ENCODE measurements at places on chromosomes 6 and 20.

DNA sequence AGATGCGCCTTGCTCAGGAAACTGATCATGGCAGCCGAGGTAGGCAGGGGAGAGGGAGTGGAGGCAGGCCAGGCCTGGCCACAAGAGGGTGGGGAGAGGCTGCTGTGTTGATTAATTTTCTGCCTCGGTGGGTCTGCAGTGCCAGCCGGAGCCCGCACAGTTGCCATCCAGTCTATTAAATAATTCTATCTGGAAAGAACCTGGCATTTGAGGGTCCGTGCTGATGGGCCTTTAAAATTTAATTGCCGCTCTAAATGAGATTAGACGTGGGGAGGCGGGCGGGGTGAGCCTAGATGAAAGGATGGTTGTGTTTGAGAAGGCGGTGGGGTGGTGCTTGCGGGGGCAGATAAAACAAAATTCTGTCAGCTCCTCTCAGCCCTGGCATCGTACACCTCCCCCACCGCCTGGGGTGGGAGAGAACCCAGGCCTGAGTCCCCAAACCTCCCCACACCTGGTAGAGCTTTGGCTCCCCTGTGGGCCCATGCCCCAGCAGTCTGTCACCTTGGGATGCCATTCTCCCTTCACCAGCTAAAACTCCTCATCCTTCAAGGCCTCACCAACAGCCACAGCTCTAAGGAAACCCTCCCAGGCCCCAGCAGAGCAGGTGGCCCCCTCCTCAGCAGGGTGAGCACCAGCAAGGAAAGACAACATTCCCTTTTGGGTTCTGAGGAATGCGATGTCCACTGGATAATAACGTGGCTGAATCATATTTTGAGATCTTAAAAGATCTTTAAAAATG, 167.3 kb downstream of the GRM4 start:
- no peak overlapping the region for H3K4me3 ChIP-seq
- peaks cover 44% of the 10 kb centered on the region for H3K27me3 ChIP-seq
- no peak overlapping the region for H3K27ac ChIP-seq
- H3K4me1 ChIP-seq = no peaks in the 10 kb centered on the region

GRCh38 chr6:163412801-163413344, 1.6 kb upstream of the QKI start:
- peak overlapping the region; percentile 57 for H3K4me3 ChIP-seq
- H3K4me1 ChIP-seq = no peaks in the 10 kb centered on the region
- H3K27ac ChIP-seq = peak overlapping the region; percentile 98
- H3K36me3 ChIP-seq = no peaks in the 10 kb centered on the region
- no peak for DNase-seq

GRCh38 chr20:57330998-57331397, 1.4 kb downstream of the SPO11 start:
- no peak for DNase-seq
- no peak overlapping the region for H3K4me3 ChIP-seq
- H3K27ac ChIP-seq = no peak overlapping the region

DNA sequence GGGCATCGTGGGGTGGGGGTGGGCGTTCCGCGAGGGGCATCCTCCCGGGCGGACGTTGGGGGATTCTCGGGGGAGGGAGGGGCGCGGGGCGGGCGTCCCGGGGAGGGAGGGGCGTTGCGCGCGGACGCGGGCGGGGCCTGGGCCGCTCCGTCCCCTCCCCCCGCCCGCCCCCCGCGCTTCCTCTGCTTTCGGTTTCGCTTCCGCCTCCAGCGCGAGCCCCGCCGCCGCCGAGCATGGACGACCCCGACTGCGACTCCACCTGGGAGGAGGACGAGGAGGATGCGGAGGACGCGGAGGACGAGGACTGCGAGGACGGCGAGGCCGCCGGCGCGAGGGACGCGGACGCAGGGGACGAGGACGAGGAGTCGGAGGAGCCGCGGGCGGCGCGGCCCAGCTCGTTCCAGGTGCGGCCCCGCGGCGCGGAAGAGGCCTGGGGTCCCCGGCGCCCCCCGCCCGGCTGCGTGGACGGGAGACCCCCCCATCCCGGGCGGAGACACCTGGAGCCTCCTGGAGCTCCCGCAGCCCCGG, at the start of gene OGFR:
Gene OGFR (plus strand): TSS at position 209 of the 528 bp plus-strand sequence. CDS start 25 bp downstream, at position 234.
- H3K36me3 ChIP-seq = peaks cover 33% of the 10 kb centered on the region
- H3K27me3 ChIP-seq = no peaks in the 10 kb centered on the region
- H3K4me3 ChIP-seq = peak within 1 kb of the TSS; percentile 59
- peak within 1 kb of the TSS; percentile 60 for H3K27ac ChIP-seq
- peak; percentile 68 for DNase-seq

DNA sequence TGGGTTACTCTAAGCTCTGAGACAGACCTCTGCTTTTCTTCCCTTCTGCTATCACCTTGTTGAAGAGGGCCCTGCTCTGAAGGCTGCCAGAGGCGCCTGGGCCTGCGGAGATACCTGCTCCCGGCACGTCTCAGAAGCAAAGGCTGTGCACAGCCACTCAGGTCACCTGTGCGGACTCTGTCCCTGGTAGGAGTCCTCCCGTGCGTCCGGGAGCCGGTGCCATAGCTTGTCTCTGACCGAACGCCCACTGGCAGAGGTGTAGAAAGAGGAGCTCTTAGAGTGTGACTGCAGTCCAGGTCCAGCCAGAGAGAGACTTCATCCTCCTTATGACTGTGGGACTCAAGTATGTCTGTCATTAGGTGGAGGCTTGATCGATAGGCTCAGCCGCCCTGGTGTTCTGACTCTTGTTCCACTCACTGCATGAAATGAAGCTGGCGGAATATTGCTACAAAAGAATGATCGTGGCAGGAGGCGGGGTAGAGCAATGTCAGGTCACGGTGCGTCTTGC, 51.0 kb upstream of the UNC93A start:
- H3K27ac ChIP-seq = no peak overlapping the region
- DNase-seq = no peak
- no peaks in the 10 kb centered on the region for H3K27me3 ChIP-seq
- no peaks in the 10 kb centered on the region for H3K36me3 ChIP-seq
- H3K4me1 ChIP-seq = peaks cover 33% of the 10 kb centered on the region

- H3K4me1 ChIP-seq = no peaks in the 10 kb centered on the region
- no peak for DNase-seq
- peak within 1 kb of the TSS; percentile 10 for H3K4me3 ChIP-seq
- no peaks in the 10 kb centered on the region for H3K36me3 ChIP-seq
- no peak within 1 kb of the TSS for H3K27ac ChIP-seq
Measured at GRCh38 chr6:17392978-17393891, at the start of gene CAP2. Gene CAP2 (plus strand): TSS chr6:17393595. CDS start chr6:17421556, 27,961 bp downstream.

DNA sequence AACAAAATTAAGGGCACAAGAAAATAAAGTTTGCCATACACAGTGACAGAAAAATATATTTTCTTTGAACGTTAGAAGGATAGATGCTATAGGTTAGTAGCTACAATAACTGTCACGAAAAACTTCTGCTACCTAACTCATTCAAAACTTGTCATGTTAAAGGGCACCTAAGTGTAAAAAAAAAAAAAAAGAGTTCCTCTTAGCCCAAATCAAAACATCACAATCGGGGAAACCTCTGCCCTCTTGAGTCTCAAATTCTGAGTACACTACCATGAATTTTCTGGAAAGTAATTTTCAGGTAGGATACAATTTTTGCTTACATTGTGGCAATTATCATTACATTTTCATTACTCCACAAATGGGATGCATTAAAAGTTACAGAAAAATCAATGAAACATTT, 5.7 kb downstream of the ATXN1 start:
- no peak for DNase-seq
- peaks cover 2% of the 10 kb centered on the region for H3K27me3 ChIP-seq
- H3K36me3 ChIP-seq = no peaks in the 10 kb centered on the region
- H3K27ac ChIP-seq = no peak overlapping the region
- H3K4me1 ChIP-seq = peaks cover 8% of the 10 kb centered on the region
- H3K4me3 ChIP-seq = no peak overlapping the region

DNA sequence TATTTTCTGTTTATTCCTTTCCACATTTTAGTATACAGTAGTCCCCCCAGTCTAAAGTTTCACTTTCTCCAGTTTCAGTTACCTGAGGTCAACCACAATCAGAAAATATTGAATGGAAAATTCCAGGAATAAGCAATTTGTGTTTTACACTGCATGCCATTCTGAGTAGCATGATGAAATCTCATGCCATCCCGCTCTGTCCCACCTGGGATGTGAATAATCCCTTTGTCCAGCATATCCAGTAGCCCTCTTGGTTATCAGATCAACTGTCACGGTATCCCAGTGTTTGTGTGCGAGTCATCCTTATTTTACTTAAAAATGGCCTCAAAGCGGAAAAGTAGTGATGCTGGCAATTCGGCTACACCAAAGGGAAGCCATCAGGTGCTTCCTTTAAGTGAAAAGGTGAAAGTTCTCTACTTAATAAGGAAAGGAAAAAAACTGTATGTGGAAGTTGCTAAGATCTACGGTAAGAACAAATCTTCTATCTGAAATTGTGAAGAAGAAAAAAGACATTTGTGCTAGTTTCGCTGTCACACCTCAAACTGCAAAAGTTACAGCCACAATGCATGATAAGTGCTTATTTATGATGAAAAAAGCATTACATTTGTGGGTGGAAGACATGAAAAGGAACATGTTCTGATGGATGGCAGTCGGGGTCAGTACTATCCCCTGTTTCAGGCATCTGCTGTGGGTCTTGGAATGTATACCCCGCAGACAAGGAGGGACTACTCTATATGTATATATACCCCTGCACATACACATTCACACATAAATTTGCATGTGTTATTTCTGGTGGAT, 11.3 kb downstream of the NOX3 start:
- no peaks in the 10 kb centered on the region for H3K27me3 ChIP-seq
- no peaks in the 10 kb centered on the region for H3K4me1 ChIP-seq
- no peak overlapping the region for H3K27ac ChIP-seq
- DNase-seq = no peak
- no peaks in the 10 kb centered on the region for H3K36me3 ChIP-seq

GRCh38 chr6:37260444-37260843, 2.5 kb upstream of the TMEM217 start:
- no peak overlapping the region for H3K4me3 ChIP-seq
- peaks cover 15% of the 10 kb centered on the region for H3K4me1 ChIP-seq
- H3K27me3 ChIP-seq = no peaks in the 10 kb centered on the region
- DNase-seq = no peak

GRCh38 chr6:146146836-146147235, 118.0 kb downstream of the GRM1 start:
- no peaks in the 10 kb centered on the region for H3K36me3 ChIP-seq
- no peaks in the 10 kb centered on the region for H3K4me1 ChIP-seq
- no peak for DNase-seq
- H3K27ac ChIP-seq = no peak overlapping the region

DNA sequence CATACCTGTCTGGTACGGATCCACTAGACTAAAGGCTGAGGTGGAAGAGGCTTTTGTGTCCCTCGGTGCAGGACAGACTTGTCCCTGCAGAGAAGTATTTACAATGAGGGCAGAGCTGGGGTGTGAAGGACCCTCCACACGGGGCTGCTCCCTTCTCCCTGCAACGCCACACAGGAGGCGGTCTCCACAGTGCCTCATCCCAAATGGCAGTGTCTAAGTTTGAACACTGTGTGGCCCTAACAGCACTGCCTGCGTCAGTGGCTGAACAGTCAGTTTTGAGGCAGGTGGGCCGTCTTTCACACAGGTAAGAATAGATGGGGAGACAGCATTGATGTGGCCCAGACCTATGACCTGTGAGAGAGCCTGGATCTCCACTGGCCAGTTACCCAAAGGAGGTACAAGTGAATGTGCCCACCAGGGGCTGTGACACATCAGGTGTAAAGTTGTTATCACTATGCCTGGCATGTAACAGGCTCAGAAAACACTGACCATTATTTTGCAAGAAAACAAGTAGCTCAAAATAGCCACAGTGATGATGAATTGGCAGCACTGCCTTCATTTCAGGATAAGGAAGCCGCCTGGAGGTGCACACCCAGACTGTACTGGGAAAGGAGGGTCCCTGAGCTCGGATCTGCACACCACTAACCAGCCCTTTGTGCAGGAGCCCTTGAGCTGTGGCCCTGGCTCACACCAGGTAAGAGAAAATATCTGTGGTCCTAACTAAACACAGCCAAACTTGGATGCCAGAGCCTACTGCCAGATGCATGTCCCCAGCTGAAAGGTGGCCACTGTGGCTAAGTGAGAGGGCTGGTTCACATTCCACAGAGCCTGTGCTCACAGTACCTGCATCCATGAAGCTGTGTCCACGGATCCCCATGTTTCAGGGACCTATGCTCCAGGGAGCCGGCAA, 246.7 kb downstream of the DLL1 start:
- no peaks in the 10 kb centered on the region for H3K27me3 ChIP-seq
- H3K36me3 ChIP-seq = no peaks in the 10 kb centered on the region

DNA sequence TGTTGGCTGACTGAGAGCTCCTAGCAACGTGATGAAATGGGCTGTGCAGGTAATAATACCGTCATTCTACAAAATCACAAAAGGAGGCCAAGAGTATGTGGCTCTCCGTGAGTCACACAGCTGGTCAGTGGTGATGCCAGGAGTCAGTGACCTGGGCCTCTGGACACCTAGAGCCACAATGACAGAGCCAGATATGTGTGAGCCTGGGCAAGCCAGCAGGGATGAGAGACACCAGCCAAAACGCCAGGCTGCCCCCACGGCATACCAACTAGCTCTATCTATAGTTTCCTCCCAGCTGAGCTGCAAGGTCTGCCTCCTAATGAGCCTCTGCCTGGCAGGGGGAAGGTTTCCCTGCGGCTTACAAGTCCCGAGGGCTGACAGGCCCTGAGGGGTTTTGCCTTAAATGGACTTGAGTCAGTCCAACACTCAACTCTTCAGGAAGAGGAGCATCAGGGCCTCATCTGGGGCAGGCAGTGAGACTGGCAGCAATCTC, 70.0 kb downstream of the CPNE5 start:
- H3K27me3 ChIP-seq = no peaks in the 10 kb centered on the region
- no peak overlapping the region for H3K4me3 ChIP-seq
- no peak overlapping the region for H3K27ac ChIP-seq
- no peaks in the 10 kb centered on the region for H3K36me3 ChIP-seq
- peaks cover 59% of the 10 kb centered on the region for H3K4me1 ChIP-seq
- DNase-seq = no peak

- H3K4me1 ChIP-seq = peaks cover 29% of the 10 kb centered on the region
- H3K27ac ChIP-seq = no peak overlapping the region
- H3K4me3 ChIP-seq = no peak overlapping the region
- peaks cover 35% of the 10 kb centered on the region for H3K36me3 ChIP-seq
- peaks cover 19% of the 10 kb centered on the region for H3K27me3 ChIP-seq
- DNase-seq = no peak
Measured at GRCh38 chr20:63742381-63743024, 2.9 kb downstream of the SLC2A4RG start.

GRCh38 chr6:24802271-24803059, 3.7 kb upstream of the ARMH2 start:
- no peak for DNase-seq
- H3K27ac ChIP-seq = no peak overlapping the region
- H3K4me1 ChIP-seq = no peaks in the 10 kb centered on the region

DNA sequence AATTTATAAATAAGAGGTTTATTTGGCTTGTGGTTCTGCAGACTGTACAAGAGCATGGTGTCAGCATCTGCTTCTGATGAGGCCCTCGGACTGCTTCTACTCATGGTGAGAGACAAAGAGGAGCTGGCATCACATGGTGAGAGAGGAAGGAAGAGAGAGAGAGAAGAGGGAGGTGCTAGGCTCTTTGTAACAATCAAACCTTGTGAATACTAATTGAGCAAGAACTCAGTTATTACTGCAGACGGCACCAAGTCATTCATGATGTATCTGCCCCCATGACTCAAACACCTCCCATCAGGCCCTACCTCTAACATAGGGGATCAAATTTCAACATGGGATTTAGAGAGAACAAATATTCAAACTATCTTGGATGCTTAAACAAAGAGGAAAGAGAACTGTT, 6.3 kb upstream of the SIRPG start:
- peak overlapping the region; percentile 62 for H3K27ac ChIP-seq
- no peak overlapping the region for H3K4me3 ChIP-seq
- H3K27me3 ChIP-seq = no peaks in the 10 kb centered on the region
- H3K4me1 ChIP-seq = peaks cover 52% of the 10 kb centered on the region

GRCh38 chr6:112636650-112637262, 289.6 kb downstream of the RFPL4B start:
- H3K4me3 ChIP-seq = no peak overlapping the region
- no peaks in the 10 kb centered on the region for H3K27me3 ChIP-seq
- no peak overlapping the region for H3K27ac ChIP-seq
- H3K36me3 ChIP-seq = no peaks in the 10 kb centered on the region
